Prostate gland (tissue), 2 donors: ENCODE measurements at places on chromosomes 13 and 19. TPM values are rescaled to one million over a fixed set of nuclear protein-coding genes. Genes with fewer than 3 reads are reported as not detected.

DNA sequence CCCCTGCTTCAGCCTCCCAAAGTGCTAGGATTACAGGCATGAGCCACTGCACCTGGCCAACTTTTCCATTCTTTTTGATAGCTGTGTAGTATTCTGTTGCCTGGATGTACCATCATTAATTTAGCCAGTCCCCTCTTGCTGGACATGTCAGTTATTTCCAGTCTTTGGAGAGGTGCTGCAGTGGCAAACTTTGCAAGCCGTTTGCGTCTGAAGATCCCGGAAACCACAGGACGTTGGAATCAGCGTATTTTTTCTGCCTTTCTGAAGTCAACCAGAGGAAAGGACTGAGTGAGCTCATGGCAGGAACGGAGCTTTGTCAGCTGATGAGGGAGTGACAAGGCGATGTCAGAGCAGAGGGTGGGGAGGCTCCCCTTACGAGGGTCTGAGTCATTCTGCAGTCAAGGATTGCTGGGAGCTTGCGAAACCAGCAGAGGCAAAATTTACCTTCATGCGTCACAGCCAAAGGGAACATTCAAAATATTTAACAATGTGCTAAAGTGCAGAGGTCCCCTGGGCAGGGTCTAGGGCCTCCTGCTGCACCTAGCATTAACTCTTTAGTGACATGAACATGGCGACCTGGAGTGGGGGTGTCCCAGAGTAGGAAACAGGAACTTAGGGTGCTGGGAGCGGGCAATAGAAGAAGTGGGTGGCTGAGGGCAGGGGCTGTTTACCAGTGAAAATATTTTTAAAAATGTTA, 5.6 kb downstream of the C5AR1 start:
- no peaks in the 10 kb centered on the region for H3K27me3 ChIP-seq
- no peak for DNase-seq
- no peak overlapping the region for H3K27ac ChIP-seq
- H3K4me3 ChIP-seq, result no peak overlapping the region

- H3K4me3 ChIP-seq, result no peak overlapping the region
- no peak for DNase-seq
- H3K4me1 ChIP-seq, result no peaks in the 10 kb centered on the region
- no peaks in the 10 kb centered on the region for H3K27me3 ChIP-seq
Observed at GRCh38 chr13:65613004-65613403, 1617.1 kb downstream of the PCDH9 start.

- no peaks in the 10 kb centered on the region for H3K4me1 ChIP-seq
- no peak overlapping the region for H3K4me3 ChIP-seq
- no peaks in the 10 kb centered on the region for H3K27me3 ChIP-seq
- H3K36me3 ChIP-seq, result no peaks in the 10 kb centered on the region
- no peak overlapping the region for H3K27ac ChIP-seq
Observed at GRCh38 chr13:107854880-107855279, 360.5 kb downstream of the LIG4 start.

DNA sequence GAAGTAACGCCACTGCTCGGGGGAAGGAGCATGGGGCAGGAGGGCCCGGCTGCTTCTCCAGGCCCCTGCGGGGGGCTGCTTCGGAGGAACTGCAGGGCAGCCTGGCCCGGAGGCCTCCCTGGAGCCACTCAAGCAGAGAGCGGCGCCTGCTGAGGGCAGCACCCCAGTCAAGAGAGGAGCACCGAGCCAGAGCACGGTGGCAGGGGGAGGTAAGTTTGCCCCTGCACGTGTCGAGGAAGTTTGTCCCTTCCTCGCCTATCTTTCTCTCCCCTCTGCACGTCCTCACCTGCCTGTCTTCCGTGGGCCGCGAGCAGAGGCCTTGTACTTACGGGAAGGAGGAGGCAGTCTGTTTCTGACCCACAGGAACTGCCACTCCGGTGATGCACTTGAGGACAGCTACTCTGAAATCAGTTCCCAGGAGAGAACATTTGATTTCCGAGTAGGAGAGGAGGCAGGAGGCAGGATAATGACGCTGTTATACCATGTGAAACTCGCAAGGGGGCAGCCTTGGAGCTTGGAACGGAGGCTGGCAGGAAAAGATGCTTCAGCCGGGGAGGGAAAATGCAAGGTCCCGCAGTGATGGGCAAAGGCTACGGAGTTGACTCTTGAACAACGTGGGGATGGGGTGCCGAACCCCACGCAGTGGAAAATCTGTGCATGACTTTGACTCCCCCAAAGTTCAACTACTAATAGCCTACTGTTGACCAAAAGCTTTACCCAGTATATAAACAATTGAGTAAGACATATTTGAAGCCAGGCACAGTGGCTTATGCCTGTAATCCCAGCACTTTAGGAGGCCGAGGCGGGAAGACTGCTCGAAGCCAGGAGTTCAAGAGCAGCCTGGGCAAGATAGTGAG, 5.0 kb downstream of the FFAR1 start:
- H3K4me1 ChIP-seq, result no peaks in the 10 kb centered on the region
- no peaks in the 10 kb centered on the region for H3K27me3 ChIP-seq
- no peak overlapping the region for H3K4me3 ChIP-seq
- H3K27ac ChIP-seq, result no peak overlapping the region
- DNase-seq, result peak; percentile 64

DNA sequence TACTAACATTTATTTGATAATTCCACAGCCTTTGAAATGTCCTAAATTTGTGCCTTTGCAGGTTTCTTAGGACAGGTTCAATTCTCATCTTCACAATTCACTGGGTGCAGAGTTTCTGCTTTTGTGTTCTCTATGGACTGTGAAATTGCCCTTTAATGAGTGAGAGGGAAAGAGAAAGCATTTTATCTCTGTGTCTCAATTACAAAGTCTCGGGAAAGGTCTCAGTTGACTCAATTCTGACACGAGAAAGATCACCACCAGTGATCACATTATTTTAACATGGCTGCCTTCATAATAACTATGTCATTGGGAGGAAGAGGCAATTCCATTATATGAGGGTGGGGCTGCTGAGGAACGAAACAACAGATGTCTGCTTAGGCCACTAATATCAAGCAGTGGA, 26.2 kb upstream of the LRCH1 start:
- no peak overlapping the region for H3K27ac ChIP-seq
- H3K27me3 ChIP-seq, result no peaks in the 10 kb centered on the region
- no peaks in the 10 kb centered on the region for H3K4me1 ChIP-seq
- DNase-seq, result no peak
- H3K36me3 ChIP-seq, result no peaks in the 10 kb centered on the region
- H3K4me3 ChIP-seq, result no peak overlapping the region

GRCh38 chr13:41179593-41180250, 14.6 kb downstream of the KBTBD7 start:
- no peak overlapping the region for H3K27ac ChIP-seq
- H3K4me3 ChIP-seq, result no peak overlapping the region
- no peak for DNase-seq
- H3K36me3 ChIP-seq, result no peaks in the 10 kb centered on the region

DNA sequence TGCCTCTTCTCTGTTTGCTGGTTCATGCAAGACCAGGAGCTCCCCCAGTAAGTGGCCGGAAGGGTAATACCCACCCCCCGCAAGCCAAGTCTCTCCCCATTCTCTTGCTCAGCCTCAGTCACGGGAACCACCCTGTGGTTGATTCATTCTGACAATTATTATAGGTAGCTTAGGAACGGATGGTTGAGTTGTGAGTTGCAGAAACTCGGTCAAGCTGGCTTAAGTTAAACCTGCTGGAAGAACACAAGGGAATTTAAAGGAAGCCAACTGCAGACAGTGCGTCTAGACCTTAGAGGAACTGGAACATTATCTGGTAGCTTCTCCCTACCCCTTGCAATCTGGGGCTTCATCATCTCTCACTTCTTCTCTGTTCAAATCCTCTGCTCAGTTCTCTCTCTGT, 8.9 kb downstream of the FPR1 start:
- no peaks in the 10 kb centered on the region for H3K4me1 ChIP-seq
- DNase-seq, result no peak
- H3K36me3 ChIP-seq, result no peaks in the 10 kb centered on the region
- H3K27me3 ChIP-seq, result no peaks in the 10 kb centered on the region

- peaks cover 17% of the 10 kb centered on the region for H3K4me1 ChIP-seq
- peak overlapping the region; percentile 93 for H3K27ac ChIP-seq
- H3K4me3 ChIP-seq, result peak overlapping the region; percentile 88
- peaks cover 9% of the 10 kb centered on the region for H3K36me3 ChIP-seq
Observed at GRCh38 chr19:4456843-4457653, 546 bp downstream of the UBXN6 start.

DNA sequence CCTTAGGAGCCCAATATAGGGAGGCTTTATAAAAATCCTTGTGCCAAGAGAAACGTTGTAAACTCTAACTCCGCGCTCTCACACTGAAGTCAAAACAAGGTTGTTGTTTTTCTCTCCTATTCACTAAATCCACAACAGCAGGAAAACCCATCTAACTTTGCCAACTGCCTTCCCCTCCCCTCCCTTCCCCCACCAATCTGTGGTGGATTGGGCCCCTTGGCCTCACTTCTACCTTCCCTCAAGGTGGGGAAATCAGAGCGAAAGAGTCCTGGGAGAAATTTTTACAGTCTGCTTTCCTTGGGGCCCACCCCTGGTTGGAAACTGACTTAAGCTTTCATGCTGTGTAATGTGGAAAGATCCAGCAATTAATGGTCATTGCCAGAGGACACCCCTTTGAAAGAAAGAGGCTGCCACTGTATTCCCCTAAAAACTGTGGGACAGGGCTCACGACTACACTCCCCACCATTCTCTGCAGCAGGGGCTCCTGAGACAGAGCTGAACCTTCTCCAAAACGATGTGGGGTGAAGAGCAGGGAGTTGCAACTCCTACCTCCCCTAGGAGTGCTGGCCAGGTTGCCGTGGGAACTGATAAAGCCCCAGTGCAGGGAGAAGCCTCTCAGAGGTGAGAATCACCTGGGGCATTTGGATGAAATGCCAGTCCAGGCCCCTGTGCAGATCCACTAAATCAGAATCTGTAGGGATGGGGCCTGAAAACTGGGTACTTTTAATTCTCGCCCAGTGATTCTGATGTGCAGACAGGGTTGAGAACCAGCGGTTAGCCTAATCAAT, 1.1 kb downstream of the DHRS12 start:
- H3K4me1 ChIP-seq, result peaks cover 18% of the 10 kb centered on the region
- H3K4me3 ChIP-seq, result peak overlapping the region; percentile 96
- H3K27me3 ChIP-seq, result no peaks in the 10 kb centered on the region
- H3K27ac ChIP-seq, result peak overlapping the region; percentile 99
- DNase-seq, result no peak

DNA sequence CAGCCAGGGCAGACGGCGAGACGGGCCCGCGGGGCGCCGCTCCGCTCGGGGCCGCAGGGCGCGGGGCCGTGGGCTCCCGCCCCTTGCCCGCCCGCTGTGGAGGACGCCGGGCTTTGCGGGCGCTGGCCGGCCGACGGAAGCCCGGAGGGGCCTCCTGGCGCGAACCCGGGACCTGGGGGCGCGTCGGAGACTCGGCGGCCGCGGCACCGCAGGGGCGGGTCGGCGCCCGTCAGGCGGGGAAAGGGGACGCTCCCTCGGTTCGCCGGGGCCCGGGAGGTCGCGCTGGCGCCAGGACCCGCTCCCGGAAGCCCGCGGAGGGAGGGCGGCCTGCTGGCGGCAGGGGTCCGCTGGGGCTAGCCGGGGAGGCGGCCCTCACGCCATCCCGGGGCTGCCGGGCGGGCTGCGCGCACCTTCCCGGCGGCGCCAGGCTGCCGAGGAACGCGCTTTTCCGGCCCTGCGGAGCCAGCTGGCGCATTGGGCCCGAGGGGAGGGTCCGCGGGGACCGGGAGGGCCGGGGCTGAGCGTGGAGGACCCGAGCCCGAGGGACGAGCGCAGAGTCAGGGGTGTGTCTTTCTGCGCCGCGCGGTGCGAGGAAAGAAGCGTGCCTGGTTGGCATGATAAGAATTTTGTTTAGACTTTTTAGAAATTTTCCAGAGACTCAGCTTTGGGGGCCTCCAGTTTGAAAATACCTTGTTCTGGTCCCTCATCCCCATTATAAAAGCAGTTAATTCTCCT, 511 bp downstream of the GARRE1 start:
- peak overlapping the region; percentile 97 for H3K27ac ChIP-seq
- peaks cover 2% of the 10 kb centered on the region for H3K4me1 ChIP-seq
- no peak for DNase-seq
- H3K27me3 ChIP-seq, result no peaks in the 10 kb centered on the region

DNA sequence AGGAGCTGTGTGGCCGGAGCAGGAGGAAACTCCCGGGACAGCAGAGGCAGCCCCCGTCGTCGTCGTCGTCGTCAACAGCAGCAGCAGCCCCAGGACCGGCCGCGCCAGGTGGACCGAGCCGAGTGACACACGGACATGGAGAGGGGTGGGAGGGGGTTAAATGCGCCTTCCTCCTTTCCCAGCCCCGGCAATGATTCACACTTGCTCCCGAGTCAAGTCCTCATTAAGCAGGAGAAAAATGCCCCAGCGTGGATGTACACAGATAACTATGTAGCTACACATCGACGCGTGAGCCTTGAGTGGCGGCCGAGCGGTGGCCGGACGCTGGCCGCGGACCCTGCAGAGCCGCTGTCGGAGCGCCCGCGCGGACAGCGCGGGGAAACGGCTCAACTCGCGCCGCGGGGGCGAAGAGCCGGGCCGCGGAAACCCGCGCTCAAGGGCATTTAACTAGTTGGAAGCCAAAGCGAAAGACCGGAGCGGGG, 645 bp downstream of the UBL3 start:
- DNase-seq, result peak; percentile 58
- no peaks in the 10 kb centered on the region for H3K4me1 ChIP-seq
- no peaks in the 10 kb centered on the region for H3K27me3 ChIP-seq
- no peaks in the 10 kb centered on the region for H3K36me3 ChIP-seq
- H3K4me3 ChIP-seq, result peak overlapping the region; percentile 67

- H3K4me1 ChIP-seq, result no peaks in the 10 kb centered on the region
- H3K4me3 ChIP-seq, result no peak overlapping the region
- H3K36me3 ChIP-seq, result no peaks in the 10 kb centered on the region
- H3K27me3 ChIP-seq, result no peaks in the 10 kb centered on the region
- no peak overlapping the region for H3K27ac ChIP-seq
Observed at GRCh38 chr19:33344573-33344925, 29.0 kb upstream of the CEBPG start.

DNA sequence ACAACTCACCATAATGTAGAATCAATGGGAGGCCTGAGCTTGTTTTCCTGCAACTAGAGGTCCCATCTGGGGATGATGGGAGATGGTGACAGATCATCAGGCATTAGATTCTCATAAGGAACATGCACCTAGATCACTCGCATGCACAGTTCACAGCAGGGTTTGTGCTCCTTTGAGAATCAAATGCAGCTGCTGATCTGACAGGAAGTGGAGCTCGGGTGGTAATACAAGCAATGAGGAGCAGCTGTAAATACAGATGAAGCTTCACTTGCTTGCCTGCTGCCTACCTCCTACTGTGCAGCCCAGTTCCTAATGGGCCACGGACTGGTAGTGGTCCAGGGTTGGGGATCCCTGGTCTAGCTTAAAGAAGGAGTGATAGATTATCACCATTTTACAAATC, 33.0 kb downstream of the KPNA3 start:
- no peak overlapping the region for H3K27ac ChIP-seq
- no peaks in the 10 kb centered on the region for H3K27me3 ChIP-seq
- no peaks in the 10 kb centered on the region for H3K36me3 ChIP-seq

GRCh38 chr13:53237696-53238095, 209.1 kb downstream of the OLFM4 start:
- no peaks in the 10 kb centered on the region for H3K4me1 ChIP-seq
- H3K4me3 ChIP-seq, result no peak overlapping the region
- H3K27ac ChIP-seq, result no peak overlapping the region
- no peaks in the 10 kb centered on the region for H3K36me3 ChIP-seq
- H3K27me3 ChIP-seq, result no peaks in the 10 kb centered on the region

- no peaks in the 10 kb centered on the region for H3K27me3 ChIP-seq
- DNase-seq, result no peak
- no peak overlapping the region for H3K27ac ChIP-seq
- no peaks in the 10 kb centered on the region for H3K36me3 ChIP-seq
Observed at GRCh38 chr13:91389186-91389585, 9.2 kb upstream of the GPC5 start.

CALR3 gene
- 10.1 TPM for total RNA-seq

CEACAM3 gene
- total RNA-seq, result not detected

TSKS gene
- total RNA-seq, result 10.6 TPM

SLC27A5 gene
- total RNA-seq, result 20.7 TPM

WDR62 gene
- total RNA-seq, result 28.6 TPM

STOML3 gene
- not detected for total RNA-seq
